ENCODE measurements at places on chromosomes 2 and 18.

DNA sequence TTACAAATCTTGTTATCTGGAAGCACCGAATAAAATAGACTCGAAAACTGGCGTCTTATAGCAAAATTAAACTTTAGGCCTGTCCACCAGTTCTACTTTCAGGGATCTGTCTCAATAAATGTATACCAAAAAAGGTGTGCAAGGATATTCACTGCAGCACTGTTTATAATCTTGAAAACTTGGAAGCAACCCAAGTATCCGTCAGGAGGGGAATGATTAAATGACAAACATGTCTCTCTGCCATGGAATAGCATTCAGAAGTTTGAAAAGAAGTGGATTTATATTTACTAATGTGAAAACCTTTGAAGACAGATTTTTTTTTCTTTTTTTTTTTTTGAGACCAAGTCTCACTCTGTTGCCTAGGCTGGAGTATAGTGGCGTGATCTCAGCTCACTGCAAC, 32.3 kb upstream of the SATB2 start:
- no peak for DNase-seq

GRCh38 chr18:6520901-6521300, 106.2 kb upstream of the L3MBTL4 start:
- DNase-seq = no peak

DNA sequence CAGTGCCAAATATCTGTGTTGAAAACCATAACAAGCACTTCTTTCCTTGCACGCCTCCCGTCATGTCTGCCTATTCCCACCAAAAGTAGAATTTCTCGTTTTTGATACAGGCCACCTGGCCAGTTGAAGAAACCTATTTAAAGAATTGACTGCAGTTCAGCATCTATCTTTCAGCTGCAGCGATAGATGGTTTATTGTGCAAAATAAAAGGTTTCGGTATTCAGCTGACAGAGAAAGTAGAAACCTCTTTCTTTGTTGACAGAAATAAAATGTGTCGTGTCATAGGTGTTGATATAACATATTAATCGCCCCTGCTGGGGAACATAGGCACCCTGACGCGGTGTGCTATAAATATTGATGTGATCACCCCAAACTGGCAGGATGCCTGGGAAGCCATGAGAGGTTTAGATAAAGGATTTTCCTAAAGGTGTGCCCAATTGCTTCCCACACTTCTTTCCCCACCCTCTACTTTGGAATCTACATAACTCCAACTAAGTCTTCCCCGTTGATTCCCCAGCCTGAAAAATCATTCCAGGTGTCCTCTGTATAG, 570.4 kb downstream of the CCDC85A start:
- no peak for DNase-seq

DNA sequence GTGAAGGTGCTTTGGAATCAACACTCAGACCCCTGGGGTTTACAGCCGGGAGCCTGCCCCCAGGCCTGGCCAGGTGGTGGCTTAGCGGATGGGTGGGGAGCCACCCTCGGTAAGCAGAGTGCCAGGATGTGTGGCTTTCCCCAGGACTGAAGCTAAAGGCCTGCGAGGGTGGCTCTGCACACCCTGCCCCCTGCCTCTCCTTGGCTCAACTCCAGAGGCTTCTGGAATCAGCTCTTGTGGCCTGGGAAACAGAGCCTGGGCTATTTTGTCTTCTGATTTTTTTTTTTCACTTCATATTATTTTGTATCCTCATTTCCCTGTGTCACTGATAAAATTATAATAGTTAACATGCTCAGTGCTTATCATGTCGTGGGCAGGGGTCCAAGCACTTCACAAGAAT, 79.8 kb downstream of the RHOB start:
- DNase-seq = no peak

DNA sequence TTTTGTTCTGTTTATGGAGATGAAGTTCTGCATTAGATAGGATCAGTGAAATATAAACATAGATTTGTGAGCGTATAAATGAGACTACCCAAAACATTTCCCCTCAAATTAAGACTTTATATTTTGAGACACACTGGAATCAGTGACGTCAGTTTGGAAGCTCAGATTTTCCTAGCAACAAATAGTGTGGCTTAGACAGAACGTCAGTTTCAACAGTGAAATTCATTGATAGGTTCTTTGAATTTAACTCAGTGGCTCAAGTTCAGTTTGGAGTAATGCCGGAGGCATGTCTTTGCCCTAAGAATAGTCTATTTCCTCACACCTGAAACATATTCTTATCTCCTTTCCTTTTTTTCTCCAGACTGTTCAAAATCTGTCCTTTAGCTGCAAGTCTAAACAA, 113.6 kb upstream of the ARHGAP15 start:
- no peak for DNase-seq

- peak; percentile 78 for DNase-seq
Observed at GRCh38 chr2:43158259-43158880, 68.0 kb downstream of the ZFP36L2 start.

DNA sequence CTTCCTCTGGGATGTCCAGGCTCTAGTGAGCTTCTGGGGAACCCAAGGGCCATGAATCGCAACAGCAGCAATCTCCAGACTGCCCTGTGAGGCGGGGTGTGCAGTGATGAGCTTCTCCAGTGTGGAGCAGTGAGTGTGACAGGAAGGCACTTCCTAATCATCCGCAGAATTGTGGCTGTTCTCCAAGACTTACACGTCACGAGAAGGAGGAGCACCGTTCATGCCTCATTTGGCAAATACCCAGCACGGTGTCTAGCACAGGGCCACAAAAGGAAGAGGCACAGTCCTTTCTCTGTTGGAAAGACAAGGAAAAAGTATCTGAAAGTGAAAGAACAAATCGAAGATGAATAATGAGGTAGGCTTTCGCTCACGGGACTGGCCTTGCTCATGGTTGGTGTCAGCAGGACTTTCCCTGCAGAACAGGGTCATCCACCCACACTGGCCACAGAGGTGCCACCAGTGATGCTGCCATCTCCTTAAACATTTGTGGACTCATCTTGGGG, 125.1 kb upstream of the HAAO start:
- peak; percentile 74 for DNase-seq

All from urothelium cell line (cell line).